ENCODE measurements at places on chromosomes 12 and 14.

- DNase-seq, result no peak
Measured at GRCh38 chr14:104556256-104557021, 23.1 kb upstream of the C14orf180 start.

- DNase-seq, result no peak
Measured at GRCh38 chr12:47216150-47216677, 136.5 kb upstream of the AMIGO2 start.

DNA sequence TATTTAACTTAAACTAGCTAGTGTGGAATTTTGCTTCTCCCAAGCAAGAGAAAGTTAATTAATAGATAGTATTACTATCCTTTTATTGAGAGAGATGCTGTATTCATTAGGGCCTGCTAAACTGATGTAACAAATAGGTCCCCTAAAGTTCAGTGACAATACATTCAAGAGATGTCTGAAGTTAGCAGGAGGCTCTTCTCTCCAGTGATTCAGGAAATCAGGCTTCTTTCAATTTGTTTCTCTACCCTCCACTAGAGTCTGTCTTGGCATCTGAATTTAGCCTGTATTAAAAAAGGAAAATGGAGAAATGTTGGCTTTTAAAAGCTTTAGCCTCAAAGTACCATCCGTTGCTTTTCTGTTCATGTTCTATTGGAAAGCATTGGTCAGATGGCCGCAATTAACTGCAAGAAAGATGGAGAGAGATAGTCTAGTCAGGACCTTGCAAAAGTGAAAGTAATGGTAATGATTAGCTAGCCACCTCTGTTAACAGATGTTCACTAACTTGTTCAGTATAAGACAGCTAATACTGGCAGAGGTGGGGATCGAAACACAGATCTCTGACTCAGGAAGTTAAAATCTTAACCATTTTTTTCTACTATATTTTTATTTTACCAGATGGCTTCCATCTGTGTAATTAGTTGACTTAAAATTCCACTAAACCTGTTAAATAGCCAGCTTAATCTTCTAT lies 786.8 kb downstream of the TMTC2 start:
- no peak for DNase-seq

GRCh38 chr12:116389990-116390389 lies 112.5 kb upstream of the MED13L start:
- no peak for DNase-seq

DNA sequence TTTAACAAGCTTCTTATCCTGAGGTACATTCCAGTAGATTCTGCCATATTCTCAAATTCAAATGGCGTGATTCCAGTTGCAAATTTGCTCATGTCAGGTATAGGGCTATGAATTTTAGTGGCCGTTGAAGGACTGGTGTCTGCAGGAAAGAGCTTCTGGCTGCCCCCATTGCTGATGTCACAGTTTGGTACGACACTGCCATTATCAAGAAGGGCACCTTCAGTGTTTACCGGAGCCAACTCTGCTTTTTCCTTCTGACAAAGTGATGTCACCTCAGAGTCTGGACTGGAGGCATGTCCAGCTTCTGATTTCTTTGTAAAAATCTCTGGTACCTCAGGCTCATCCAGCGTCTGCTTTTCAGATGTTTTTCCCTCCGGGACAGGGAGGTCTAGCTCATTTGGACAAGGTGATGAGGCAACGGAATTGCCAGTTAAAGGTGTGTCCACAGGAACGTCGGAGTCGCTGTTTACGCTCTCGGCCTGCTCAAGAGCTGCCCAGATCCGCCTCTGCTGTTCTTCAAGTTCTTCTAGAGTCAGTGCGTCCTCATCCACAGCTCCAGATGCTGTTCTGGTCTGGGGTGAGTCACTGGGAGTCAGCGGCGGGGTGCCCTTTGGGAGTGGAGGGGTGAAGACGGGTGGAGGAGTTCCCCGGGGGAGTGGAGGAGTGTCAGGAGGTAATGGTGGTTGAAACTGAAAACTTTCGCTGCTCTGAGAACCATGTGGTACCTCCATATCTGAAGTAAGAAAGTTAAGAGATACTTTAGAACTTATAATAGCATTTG lies 27.0 kb downstream of the ZCCHC8 start:
- no peak for DNase-seq
